ENCODE measurements at places on chromosomes 16 and 17.
A peak's percentile ranks its signal among the peaks of the same experiment; 100 is the strongest.

DNA sequence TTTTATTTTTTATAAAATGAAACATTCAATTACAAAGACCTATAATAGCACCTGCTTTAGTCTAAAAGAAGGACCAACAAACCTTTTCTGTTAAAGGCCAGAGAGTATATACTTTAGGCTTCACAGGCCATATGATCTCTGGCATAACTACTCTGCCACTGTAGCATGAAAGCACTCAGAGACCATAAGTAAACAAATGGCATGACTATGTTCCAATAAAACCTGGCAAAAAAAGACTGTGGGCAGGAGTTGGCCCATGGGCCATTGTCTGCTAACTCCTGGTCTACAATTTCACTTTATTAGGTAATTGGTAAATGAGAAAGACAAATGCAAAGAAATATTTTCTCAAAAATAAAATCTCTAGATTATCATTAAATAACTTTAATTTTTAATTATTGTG is 14.9 kb downstream of the CEP112 start:
- H3K4me1 ChIP-seq, result no peaks in the 10 kb centered on the region
- DNase-seq, result no peak
- no peaks in the 10 kb centered on the region for H3K36me3 ChIP-seq
- H3K4me3 ChIP-seq, result no peak overlapping the region

GRCh38 chr17:41937970-41938954 is 7.8 kb downstream of the ODAD4 start:
- DNase-seq, result no peak
- no peaks in the 10 kb centered on the region for H3K36me3 ChIP-seq
- H3K4me3 ChIP-seq, result no peak overlapping the region
- H3K4me1 ChIP-seq, result no peaks in the 10 kb centered on the region

GRCh38 chr17:63609816-63610573 is 9.3 kb downstream of the TACO1 start:
- peak; percentile 62 for DNase-seq
- H3K36me3 ChIP-seq, result peaks cover 26% of the 10 kb centered on the region
- H3K4me3 ChIP-seq, result no peak overlapping the region
- peak overlapping the region; percentile 1 for H3K27ac ChIP-seq
- H3K27me3 ChIP-seq, result no peaks in the 10 kb centered on the region

DNA sequence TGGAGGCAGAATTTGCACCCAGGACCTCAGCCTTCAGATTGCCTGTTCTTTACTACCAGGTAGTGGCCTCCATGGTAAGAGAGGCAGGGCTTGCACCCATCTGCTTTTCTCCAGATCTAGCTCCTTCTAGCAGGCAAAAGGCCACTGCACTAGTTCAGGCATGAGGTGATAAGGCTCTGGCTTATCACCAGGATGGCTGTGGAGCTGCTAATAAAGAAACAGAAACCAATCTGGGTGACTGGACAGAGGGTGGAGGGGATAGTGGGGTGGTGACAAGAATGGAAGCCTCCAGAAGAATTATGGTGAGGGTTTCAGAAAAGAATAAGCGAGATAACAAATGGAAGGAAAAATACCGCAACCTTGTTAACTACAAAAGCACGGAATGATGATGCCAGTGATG is 15.5 kb upstream of the SUPT4H1 start:
- no peaks in the 10 kb centered on the region for H3K36me3 ChIP-seq
- no peak for DNase-seq
- H3K4me1 ChIP-seq, result no peaks in the 10 kb centered on the region
- no peak overlapping the region for H3K27ac ChIP-seq

DNA sequence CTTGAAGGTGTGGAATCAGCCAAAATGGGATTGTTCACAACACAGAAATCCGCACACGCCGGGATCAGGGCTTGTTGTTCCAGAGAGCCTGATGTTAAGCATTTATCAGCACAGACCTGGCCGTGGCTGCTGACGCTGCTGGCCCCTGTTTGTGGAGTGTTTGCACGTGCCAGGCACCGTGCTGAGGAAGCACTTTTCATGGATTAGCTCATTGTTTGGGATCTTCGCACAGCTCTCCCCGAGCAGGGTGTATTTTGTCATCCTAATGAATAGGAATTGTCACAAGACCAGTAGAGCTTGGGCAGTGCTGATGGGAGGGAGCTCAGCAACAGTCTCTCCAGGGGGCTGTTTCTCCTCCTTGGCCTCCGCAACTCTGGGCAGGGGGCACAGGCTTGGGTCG is 160.4 kb upstream of the PLCG2 start:
- H3K36me3 ChIP-seq, result no peaks in the 10 kb centered on the region
- H3K4me3 ChIP-seq, result no peak overlapping the region
- no peak for DNase-seq
- peaks cover 25% of the 10 kb centered on the region for H3K4me1 ChIP-seq
- H3K27me3 ChIP-seq, result no peaks in the 10 kb centered on the region

DNA sequence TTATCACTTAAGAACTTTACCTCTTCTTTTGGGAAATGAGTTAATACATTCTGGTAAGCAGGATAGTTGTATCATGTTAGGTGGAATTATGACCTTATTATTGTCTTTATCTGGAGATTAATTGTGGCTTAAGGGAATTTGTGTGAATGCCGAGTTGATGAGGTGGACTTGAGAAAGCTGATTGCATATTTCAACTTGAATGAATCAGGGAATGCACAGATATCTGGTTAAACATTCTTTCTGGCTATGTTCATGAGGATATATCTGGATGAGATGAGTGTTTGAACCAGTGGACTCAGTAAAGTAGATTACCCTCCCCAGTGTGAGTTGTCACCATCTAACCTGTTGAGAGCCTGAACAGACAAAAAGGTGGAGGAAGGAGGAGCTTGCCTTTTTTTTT is 326.1 kb upstream of the GOT2 start:
- H3K4me1 ChIP-seq, result no peaks in the 10 kb centered on the region
- no peaks in the 10 kb centered on the region for H3K27me3 ChIP-seq
- no peak overlapping the region for H3K4me3 ChIP-seq
- H3K27ac ChIP-seq, result no peak overlapping the region
- no peaks in the 10 kb centered on the region for H3K36me3 ChIP-seq
- DNase-seq, result no peak

Data from CD4-positive, alpha-beta memory T cell (primary cell).